ENCODE measurements at places on chromosomes 6 and 20.

DNA sequence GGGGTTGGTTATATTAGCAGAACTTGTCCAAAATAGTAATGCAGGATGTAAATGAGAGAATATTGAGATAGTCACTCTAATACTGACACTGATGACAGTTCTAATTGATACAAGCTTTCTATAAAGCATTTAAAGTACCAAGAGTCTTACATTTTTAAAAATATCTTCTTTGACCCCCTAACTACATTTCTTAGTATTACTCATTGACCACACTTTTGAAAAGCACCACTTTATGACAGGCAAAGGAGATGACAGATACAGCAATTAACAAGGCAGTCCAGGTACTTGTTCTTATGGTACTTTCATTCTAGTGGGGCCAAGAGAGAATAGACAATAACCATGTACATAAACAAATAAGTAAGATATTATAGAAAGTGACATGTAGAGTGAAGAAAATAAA lies 139.4 kb upstream of the EYA4 start:
- no peak for DNase-seq

DNA sequence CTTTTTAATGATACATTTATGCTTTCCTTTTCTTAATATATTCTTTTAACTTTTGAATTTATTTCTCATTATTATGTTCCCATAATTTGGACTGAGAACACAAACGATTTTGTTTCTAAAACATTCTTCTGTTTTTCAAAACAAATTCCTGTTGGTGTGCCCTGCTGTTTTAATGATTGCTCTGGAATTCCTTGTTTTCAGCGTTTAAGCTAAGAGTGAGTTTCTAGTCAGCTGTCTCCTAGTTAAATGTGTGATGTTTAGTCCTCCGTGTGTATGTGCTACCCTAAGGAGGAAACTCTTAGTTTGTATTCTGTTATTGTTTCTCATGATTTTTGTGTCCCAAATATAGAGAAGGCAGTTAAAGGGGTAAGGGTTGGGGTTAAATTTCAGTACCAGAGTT lies 306.1 kb upstream of the RGS17 start:
- peak; percentile 25 for DNase-seq

DNA sequence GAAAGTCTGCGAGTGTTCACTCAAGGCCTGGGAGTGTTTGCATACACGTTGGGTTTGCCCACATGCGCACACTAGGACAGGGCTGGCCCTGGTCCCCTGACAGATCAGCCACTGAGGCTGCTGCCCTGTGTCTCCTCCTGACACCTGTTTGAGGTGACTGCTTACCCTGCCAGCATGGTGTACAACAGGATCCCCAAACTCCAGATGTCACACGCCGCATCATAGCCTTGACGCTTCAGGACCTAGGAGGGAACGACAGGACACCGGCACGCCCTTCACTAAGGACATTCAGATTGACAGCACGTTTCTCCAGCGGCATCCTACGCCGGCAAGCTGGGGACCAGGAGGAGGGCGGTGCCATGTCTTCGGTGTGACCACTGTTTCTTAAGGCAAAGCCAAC lies 37.0 kb upstream of the MPC1 start:
- DNase-seq, result no peak

GRCh38 chr6:124960757-124961463 lies 1.3 kb upstream of the RNF217 start:
- DNase-seq, result no peak

DNA sequence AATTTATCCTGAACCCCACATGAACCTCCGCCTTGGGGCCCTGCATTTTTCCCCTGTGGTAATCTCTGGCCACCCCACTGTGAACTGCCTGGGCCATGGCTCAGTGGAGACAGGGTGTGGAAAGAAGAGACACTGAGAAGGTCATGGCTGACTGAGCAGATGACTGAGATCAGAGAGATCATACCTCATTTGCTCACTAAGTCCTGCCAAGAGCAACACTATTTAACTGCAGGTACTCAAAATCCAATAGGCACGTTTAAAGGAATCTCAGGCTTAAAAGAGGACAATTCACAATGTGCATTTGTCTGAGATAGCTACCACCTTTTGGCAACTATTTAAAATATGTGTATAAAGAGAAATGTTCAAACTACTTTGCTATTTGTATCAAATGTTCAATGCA lies 305.0 kb downstream of the GMDS start:
- peak; percentile 47 for DNase-seq

Data from eye (tissue), 1 donor.